ENCODE measurements at places on chromosomes 6 and 20.

GRCh38 chr6:144778773-144779492, 493.8 kb downstream of the UTRN start:
- DNase-seq: no peak

DNA sequence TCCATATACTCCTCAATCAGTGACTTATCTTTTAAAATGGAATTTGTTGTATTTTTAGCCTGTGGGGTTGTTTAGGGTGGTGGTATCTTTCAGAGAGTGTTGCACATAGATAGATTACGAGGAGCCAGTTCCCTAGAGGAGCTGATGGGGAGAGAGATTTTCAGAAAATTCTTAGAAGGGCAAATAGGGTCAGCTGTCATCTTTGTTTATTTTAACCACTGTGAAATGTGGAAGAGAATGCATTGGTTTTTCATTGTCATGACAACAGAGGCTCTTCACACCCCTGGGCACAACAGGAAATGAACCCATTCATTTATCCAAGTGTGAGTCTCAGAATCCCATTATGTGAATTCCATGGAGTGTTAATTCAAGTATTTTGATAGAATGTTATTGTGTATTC, 188.4 kb downstream of the JARID2 start:
- no peak for DNase-seq

- no peak for DNase-seq
These were observed 5.9 kb downstream of the MED20 start for GRCh38 chr6:41914869-41915530.

DNA sequence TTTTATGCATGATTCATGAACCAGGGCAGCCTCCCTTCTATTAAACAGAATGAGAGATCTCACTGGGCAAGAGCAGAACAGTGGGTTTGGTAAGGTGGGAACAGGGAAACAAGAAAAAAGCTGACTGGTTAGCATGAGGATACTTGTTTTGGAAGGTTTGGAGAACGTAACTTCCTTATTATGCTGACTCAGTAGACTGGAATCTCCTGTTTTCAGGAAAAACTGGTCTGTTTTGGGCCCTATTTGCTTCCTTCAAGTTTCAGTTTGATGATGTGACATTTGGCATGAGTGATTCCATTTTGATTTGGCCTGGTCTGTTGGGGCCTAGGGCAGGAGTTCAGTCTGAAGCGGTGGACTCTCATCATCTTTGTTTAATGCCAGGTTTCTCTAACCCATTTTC, 172.0 kb downstream of the MYLK4 start:
- DNase-seq: no peak
